ENCODE measurements at places on chromosomes 3 and 15.

GRCh38 chr3:136751316-136752171 is 634 bp downstream of the STAG1 start:
- DNase-seq: peak; percentile 50

GRCh38 chr3:33941804-33942203 is 143.4 kb downstream of the PDCD6IP start:
- no peak for DNase-seq

DNA sequence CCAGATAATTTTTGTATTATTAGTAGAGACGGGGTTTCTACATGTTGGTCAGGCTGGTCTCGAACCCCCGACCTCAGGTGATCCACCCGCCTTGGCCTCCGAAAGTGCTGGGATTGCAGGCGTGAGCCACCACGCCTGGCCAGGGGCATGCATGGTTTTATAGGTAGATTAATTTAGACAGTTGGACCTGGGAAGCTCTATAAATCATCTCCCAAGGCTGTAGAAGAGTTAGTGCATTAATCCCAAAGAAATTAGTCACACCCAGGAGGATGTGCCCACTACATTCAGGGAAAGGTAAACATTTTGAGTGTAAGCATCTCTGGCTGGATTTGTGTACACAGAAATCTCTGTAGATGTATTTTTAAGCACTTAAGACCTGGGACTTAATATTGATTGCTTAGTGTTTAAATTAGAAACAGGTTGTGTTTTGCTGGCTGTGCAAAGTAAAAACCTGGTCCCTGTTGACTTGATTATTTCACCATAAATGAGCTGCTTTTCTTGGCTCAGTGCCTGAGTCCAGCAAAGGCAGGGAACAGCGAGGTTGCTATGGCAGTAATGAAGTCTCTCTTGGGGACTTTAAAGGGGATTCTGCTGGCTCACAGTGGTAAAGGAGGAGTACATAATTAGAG is 19.2 kb downstream of the EXOSC7 start:
- no peak for DNase-seq

- no peak for DNase-seq
Observed at GRCh38 chr3:151684094-151684493, 49.6 kb upstream of the AADACL2 start.

DNA sequence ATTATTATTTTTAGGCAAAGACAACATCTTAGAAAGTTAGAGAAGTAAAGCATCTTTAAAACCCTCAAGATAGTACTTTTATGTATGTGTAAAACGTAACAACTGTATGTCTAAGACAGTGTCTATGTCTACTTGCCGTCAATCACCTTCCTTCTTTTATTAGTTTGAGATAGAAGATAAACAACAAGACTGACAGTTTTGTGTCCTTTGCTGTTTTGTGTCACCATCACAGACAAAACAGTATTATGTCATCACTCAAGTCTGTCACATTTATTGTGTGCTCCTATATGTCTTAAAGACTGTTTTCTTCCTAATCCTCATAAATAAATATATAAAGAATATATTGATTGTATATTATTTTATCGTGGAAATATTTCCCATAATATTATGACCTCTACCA is 908.3 kb downstream of the CADM2 start:
- no peak for DNase-seq

DNA sequence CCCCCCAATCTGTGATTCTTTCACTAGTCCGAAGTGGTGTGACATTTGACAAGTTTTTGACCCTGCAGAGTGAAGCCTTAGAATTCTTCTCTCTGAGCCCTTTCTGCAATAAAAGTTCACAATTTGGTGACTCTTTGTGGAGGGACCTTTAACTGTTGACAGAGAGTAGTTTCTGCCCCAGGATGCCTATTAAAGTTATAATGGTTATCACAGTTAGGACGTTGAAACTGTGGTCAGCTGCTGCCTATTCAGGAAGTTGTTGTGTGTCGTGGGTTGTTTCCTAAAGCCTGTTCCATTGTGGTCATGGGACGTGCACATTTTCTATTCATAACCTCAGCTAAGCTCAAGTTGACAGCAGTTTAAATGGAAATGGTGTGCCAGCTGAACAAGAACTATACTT is 274.5 kb downstream of the NEK10 start:
- no peak for DNase-seq

DNA sequence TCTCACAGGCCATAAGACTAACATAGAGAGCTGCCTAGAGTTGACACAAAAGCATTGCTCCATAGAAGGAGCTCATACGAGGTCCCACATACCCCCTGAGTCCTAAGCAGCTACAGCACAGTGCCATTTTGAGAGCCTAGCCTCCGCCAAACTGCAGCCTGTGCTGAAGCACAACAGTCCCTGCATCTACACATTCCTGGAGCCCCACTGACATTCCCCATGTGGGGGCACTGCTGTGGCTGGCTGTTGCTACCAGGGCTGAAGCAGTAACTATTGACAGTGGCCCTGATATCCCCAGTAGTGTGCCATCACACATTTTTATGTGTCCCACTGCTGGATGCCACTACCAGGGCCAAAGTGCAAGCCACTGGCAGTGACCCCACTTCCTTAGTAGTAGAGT is 80.3 kb downstream of the CERS3 start:
- DNase-seq: no peak

DNA sequence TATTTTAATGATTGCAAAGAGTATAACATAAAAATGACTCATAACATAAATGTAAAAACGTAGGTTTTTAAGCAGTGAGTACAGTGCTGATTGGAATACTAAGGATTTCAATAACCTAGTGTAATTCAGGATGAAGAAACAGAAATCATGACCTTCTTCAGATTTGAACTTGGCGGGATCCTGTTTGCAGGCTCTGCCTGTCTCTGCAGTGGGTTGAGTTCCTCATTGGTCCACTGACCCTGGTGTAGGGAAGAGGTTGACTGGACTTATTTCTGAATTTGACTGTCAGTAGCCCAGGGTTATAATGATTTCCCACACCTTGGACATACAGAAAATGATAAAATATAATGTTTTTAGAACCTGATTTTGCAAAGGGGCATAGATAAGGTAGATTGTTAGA is 171.7 kb downstream of the FNDC3B start:
- DNase-seq: no peak

DNA sequence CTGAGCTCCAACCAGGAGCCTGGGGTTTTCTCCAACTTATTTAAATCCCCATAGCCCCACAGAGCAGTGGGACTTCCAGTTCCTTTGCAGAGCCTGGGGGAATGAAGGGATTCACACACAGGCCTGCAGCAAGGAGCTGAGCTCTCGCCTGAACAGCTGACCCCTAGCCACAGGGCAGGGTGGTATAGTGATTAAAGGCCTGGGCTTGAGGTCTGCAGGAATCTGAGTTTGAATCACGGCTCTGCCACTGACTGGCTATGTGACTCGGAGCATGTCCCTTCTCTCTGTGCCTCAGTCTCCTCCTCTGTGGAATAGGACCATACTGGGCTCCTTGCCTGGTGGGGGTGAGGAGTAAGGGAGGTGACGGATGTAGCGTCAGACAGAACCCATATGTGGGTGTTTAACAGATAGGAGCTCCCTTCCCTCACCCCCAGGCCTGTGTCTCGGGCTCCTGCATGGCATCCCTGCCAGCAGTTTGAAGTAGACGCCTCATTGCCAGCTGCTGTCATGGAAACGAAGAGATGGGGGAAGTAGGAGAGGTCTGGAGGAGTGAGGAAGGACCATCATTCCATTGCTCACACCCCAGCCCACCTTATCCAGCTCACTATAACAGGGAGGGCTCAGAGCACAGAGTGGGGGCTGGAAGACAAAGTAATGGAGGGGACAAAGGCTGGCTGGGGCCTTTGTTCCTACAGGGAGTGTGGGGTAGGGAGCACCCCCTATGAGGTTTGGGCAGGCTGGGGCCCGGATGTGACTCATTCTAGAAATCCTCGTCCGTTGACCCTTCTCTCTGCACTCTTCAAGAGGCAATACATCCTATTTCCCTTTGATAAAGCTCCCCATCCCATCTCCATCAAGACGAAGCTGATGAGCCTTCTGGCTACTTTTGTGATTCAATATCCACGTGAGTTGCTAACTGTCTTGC is 14.8 kb downstream of the HRH1 start:
- DNase-seq: no peak

DNA sequence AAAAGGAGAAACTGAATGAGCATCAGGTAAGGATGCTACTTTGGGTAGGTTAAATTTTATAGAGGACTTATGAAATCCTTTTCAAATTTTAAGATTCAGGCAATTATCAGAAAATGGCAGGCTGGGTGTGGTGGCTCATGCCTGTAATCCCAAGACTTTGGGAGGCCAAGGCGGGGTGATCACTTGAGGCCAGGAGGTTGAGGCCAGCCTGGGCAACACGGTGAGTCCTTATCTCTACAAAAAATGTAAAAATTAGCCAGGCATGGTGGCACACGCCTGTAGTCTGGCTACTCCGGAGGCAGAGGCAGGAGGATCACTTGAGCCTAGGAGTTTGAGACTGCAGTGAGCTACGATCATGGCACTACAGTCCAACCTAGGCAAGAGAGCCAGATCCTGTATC is 23.1 kb downstream of the DCUN1D1 start:
- DNase-seq: no peak

- DNase-seq: no peak
Observed at GRCh38 chr3:60674870-60675269, 576.4 kb downstream of the FHIT start.

DNA sequence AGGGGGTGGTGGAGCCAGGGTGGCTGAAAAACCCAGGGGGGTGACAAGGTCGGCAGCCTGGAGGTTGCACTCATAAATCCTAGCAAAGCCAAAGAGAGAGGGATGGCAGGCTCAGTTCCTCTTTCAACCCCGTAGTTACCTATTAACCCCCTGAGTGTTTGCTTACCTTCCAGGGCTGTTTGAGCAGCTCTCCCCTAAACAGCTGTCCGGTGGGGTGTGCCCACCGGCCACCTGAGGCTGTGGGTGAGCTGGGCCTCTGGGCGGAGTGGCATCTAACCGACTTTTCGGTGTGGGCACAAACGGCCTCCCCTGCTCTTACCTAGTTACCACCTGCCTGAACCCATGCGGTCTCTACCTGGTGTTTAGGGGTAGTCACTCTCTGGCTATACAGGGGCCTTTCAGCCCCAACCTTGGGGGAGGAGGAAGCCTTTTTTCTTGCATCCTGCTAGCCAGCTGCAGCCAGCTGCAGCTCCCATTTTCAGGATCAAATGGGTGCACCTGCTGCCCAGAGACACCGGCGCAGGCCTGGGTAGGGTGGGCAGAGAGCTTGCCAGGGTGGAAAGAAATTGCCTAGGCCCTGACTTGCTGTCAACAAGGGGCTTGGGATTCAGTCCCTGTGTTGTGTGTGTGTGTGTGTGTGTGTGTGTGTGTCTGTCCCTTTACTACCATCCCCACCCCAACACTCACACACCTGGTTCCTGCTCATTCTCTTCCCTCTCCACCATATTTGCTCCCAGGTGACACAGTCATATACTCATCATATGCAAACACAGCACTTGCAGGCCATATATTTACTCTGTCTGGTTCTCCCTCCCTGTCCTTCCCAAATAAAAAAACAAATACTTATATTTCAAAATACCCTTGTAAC is 3.7 kb downstream of the DLL4 start:
- no peak for DNase-seq

DNA sequence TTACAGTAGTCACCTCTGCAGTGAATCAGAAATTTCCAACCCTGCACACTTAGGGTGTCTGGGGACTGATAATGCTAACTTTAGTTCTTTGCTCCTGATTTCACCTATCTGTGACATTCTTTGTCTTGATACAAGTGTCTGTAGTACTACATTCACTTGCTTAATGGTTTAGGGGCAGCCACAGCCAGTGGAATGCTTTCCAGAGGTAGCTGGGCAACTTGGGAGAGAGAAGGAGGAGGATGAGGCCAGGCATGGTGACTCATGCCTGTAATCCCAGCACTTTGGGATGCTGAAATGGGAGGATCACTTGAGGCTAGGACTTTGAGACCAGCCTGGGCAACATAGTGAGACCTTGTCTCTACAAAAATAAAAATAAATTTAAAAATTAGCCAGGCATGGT is 8.5 kb downstream of the BAHD1 start:
- DNase-seq: no peak

GRCh38 chr3:70861855-70862254 is 549.4 kb upstream of the MDFIC2 start:
- no peak for DNase-seq

DNA sequence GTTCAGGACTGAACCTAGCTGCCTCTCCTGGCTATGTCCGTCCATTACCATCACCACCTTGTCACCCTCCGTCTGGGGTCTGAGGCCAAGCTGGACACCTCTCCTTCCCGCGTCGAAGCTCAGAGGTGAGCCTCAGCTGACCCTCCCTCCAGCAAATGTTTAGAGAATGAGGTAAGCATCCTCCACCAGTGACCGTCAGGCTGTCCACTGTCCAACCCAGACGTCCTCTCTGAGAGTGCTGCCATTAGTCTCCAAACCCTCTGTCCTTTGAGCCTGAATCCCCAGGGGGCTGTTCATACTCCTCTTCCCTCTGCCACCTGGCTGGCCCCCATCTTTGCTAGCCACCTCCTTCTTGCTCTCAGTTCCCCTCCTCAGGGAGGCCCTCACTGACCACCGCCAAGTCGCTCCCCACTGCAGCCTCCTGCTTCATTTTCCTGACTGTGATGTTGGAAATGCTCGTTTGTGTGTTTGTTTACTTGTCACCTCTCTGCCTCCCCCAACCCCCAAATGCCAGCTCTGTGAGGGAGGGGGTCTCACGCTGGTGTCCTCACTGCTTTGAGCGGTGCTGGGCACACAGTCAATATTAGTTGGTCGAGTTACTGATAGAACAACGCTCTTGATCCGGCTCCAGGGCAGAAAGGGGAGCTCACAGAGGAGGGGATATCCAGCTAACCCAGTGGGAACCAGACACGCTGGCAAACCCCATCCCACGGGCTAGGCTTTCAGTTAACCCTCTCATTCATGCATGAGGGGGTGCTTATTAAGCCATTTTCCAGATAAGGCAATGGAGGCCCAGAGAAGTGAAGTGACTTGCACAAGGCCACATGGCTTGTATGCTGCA is 64.9 kb downstream of the IQSEC1 start:
- DNase-seq: no peak

DNA sequence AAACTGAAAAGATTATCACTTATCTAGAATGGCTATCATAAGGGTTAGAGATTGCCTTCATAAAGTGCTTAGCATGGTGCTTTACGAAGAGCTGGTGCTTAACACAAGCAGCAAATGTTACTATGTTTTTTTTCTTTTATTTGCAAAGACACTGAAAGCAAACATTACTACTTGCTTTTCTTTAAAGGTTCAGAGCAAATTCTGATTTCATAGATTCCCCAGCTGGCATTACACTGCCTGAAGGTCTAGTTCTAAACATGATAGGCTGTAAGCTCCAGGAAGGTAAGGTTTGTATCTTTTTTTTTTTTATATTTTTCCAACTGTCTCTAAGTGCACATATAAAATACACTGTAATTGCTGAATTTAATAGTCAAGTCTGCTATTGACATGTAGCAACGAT is 71.9 kb downstream of the UQCC5 start:
- no peak for DNase-seq

DNA sequence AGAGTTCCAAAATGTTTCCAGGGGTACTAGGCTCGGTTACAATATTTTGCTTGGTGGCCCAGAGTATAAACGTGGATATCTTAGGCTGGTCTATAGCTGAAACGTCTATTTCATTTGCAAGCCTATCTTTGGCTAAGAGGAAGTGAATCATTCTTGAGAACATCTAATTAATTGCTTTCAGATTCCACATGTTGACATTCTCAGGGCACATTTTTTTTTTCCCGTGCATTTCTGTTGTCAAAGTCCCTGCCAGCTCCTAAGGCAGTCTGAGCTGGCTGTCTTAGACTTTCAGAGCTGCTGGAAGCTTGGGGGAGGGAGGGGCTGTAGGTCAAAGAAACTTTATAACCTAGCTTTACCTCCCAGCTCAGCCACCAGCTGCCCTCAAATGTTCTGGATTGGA is 23.2 kb upstream of the LAMP3 start:
- DNase-seq: no peak
